ENCODE measurements at places on chromosomes 1 and 21.
A peak's percentile ranks its signal among the peaks of the same experiment; 100 is the strongest.

DNA sequence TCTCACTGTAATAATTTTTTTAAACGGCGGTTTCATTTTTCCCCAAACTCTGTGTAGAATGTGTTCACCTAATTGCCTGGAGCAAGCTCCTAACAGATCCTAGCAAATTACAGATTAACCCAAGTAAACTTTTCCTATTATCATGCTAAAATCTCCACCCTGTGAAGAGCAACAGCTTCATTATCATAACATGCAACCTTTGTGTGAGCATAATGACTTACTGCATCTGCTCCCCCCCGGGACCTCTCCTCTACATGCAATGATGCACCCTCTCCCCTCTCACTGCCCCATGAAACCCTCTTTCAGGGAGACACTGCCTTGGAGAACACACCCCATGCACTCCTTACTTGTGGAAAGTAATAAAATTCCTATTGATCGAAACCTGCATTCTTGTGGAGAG is 717.0 kb upstream of the TMPRSS15 start:
- no peak for DNase-seq

DNA sequence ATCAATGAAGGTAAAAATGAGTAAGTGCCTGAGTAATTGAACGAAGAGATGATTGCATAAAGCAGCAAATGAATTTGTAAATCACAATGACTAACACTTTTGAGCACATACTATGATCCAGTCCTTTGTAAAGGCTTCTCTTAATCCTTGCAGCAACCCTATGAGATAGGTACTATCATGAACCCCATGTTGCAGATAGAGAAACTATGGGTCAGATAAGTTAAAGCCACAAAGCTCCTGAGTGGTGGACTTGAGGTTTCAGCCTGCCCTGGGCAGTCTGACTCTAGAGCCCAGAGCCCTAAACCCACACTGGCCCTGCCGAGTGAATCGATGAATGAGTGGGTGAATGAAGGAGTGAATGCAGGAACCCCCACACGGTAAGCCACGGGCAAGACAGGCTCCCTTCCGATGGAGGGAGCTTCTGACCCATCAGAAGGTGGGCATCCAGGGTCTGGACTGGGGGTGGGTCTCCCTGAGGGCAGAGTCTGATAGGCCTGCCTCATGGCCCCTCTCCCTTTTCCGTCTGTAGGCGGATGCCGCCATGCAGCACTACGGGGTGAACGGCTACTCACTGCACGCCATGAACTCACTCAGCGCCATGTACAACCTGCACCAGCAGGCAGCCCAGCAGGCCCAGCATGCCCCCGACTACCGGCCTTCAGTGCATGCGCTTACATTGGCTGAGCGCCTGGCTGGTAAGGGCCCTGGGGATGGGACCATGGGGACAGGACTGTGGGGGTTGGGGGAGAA is 17.0 kb downstream of the DMBX1 start:
- no peak for DNase-seq

DNA sequence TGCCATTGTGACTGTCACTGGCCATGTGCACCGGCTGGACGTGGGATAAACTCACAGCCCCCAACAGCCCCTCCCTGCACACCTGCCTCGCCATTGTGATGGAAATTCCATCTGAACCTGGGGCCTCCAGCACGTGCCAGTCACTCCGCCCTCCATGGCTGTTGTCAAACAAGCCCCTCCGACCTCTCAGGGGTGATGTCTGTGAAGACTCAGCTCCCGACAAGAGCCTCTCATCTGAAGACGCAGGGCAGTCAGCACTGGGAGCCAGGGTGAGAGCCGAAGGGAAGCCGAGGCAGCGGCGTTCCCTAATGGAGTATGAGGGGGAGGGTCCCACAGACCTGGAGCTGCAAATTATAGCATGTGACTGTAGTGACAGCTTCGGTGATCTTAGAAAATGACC is 1.4 kb upstream of the KRTAP10-2 start:
- no peak for DNase-seq

- no peak for DNase-seq
Observed at GRCh38 chr1:173477286-173478093, at the start of gene PRDX6. PRDX6 (plus strand) TSS chr1:173477335; CDS start chr1:173477398, 63 bp downstream.

DNA sequence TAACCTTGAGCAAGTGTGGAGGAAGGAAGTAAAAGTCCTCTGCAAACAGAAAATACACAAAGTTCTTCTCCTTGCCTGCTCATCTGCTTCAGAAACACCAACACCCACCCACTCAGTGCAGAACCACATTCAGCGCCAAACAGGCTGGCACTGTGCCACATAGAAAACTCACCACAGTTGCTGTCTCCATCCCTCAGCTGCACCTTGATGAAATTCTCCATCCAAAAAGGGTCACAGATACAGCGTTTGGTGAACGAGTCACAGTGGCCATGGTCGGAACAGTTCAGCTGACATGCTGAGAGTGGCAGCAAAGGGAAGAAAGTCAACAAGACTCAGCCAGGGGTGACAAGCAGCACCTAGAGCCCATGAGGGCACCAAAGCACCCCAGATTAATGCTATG is 114.5 kb downstream of the KIAA0319L start:
- peak; percentile 38 for DNase-seq

Data from stimulated activated CD4-positive, alpha-beta T cell treated with anti-CD3 and anti-CD28 coated beads, Interleukin-2, amount 100 ng/mL, for 24 hours (primary cell).